ENCODE measurements at places on chromosomes 4 and X.

GRCh38 chr4:186660403-186660802 is 63.3 kb downstream of the FAT1 start:
- no peak for DNase-seq

DNA sequence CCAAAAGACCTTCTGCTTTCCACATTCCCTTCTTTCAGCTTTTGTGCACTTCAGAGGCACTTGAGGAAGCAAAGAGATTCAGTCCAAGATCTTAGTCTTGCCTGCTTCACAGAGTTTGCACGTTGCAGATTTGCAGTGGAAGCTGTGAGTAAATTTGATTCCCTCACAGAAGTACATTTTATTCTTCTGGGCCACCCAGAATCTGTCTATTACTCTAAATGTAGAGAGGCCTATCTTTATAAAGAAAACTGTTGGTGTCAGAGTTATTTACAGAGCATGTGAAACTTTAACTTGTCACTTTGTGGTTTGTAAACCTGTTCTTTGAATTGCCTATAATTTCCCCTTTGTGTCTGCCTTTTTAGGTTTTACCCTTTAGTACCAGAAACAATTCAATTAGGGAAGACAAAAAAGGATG is 15.5 kb downstream of the SPRY1 start:
- DNase-seq = no peak

DNA sequence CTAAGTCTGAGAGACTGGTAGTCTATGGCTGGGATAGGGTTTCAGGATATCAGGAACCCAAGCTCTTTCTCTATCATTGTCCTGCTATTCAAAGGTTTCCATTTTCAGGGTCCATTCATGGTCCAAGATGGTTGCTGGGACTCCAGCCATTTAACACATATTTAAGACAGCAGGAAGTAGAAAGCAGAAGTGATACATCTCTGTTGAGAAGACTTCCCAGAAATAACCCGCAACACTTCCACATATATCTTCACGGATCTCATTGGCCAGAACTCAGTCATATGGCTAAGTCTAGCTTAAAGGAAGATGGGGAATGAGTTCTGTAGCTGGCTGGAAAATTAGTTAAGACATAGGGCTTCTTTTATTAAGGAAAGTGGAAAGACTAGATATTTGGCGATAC is 23.8 kb downstream of the CTSO start:
- DNase-seq = no peak

GRCh38 chrX:45143455-45143854 is 57.2 kb downstream of the DIPK2B start:
- no peak for DNase-seq
